Dorsolateral prefrontal cortex (tissue), 122 donors: ENCODE measurements at places on chromosomes 11 and 22. TPM values are rescaled to one million over a fixed set of nuclear protein-coding genes. Genes with fewer than 3 reads are reported as not detected.

The YPEL1 gene
- total RNA-seq: 29.2 TPM

The HEPN1 gene
- total RNA-seq: not detected

The RIMBP3B gene
- not detected for total RNA-seq

The LDHAL6A gene
- 0.62 TPM for total RNA-seq

The OR5A1 gene
- total RNA-seq: not detected

The DEFB108B gene
- not detected for total RNA-seq

The UBQLN3 gene
- total RNA-seq: 0.54 TPM

The GAB4 gene
- total RNA-seq: not detected

DNA sequence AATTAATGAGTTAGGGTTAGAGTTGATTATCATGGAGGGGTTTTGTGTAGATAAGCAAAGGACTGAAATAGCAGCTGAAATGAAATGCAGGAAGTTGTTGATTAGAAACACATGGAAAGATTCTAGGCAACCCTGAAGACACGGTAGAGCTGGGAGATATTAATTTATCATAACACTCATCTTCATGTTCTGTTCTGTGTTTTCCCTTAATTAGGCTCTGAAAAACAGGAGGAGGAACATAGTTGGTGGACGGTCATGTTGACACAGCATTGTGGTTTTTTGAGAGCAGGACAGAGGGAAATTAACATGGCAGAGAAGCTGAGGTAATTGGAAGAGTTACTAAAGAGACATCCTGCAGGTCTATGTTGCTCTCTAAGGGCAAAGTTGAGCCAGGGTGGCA, 138.8 kb upstream of the UBASH3B start:
- no peak for DNase-seq

- no peak for DNase-seq
Measured at GRCh38 chr11:19241260-19242178, 774 bp upstream of the E2F8 start.

GRCh38 chr11:103112364-103112763, 3.1 kb downstream of the DYNC2H1 start:
- DNase-seq: no peak

DNA sequence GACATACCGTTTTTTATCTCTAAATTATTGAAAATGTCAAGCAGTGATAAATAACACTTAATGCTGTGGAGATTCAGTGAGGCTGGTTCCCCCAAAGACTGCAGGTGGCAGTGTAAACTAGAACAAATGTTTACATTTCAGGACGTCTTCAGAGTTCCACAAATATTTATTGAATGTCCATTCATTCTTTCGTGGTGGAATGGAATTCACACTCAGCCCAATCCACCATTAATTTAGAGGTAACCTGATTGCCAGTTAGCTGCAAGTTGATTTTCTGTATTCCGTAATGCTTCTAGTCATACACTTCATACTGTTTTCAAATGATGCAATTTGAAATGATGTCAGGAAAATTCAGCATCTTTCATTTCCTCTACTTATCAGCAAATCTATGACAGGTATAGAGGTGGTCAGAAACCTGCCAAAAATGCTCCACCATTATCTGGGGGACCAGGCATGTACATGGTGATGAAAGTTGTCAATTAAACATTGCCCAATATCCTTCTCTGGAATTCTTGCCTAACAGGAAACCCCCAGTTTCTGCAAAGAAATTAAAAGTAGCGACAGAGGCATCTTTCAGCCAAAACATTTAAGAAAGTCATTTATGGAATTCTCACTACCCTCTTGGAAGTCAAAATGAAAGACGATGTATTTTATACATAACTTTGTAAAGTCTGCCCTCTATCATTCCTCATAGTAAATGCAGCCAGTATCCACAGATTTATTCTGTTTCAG, 94.3 kb upstream of the BMAL1 start:
- no peak for DNase-seq

GRCh38 chr22:37681001-37681424, 5.1 kb upstream of the NOL12 start:
- no peak for DNase-seq

DNA sequence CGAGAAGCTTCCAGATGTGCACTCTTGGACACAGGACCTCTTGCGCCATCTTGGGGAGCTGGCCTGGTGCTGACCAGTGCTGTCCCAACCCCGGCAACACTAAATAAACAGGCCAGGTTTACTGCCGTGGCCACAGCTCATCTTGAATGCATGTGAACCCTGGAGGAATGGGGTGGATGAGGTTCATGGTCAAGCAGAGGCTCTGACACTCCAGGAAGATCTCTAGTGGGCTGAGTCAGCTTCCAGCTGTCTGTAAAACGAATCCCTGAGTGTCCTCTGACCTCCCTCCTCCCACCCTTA, 51.8 kb downstream of the ALX4 start:
- DNase-seq: no peak

DNA sequence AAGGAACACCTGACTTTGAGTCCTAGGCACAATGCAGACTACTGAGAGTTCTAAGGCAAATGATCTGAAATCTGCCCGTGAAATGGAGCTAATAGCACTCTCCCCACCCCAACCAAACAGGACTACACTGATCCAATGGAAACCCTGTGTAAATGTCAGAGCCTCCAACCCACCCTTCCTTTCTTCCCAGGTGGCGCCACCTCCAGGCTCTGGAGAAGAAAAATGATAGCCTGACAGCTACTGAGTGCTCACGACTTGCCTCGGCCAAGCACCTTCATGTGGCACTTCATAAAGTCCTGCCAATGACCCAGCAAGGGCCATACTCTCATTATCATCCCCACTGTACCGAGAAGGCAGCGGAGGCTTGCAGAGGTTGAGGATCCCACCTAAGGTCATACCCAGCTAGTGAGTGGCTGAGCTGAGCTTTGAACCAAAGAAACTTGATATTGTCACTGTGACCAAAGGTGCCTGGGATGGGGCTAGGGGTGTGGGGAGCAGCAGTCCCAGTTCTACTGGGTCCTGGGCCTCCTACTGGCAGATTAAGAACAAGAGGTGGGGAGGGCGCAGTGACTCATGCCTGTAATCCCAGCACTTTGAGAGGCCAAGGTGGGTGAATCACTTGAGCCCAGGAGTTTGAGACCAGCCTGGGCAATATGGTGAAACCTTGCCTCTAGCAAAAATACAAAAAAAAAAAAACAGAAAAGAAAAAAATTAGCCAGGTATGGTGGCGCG, 20.5 kb downstream of the TST start:
- no peak for DNase-seq
